ENCODE measurements at places on chromosomes 7 and 10.

- no peak for DNase-seq
These were observed 8.6 kb upstream of the BET1 start for GRCh38 chr7:94012746-94013145.

DNA sequence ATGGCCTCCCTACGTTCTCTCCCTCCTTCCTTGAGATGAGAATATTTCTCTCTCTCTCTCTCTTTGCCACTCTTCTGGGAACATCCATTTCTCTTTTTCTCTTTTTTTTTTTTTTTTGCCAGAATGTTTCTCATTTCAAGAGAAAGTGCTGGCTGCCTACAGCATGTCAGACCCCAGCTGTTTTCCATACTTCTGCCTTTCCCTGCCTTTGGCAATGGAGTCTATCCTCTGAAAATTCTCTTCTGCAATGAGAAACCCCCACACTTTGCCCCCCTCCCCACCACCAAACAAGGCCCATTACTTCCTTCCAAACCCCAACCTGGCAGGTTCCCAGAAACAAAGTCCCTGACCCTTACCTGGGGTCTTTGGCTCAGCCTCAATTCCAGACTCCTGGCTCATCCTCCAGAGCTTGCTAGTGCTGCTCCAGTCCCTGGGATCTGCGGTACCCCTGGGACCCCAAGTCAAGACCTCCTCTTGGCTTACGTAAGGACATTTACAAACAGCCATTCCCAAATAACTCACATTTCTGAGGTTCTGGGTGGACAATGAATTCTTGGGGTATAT is 17.4 kb upstream of the CCL26 start:
- no peak for DNase-seq

GRCh38 chr10:76572021-76572420 is 1065.6 kb downstream of the KCNMA1 start:
- no peak for DNase-seq

GRCh38 chr10:117669122-117669521 is 126.6 kb downstream of the EMX2 start:
- no peak for DNase-seq

DNA sequence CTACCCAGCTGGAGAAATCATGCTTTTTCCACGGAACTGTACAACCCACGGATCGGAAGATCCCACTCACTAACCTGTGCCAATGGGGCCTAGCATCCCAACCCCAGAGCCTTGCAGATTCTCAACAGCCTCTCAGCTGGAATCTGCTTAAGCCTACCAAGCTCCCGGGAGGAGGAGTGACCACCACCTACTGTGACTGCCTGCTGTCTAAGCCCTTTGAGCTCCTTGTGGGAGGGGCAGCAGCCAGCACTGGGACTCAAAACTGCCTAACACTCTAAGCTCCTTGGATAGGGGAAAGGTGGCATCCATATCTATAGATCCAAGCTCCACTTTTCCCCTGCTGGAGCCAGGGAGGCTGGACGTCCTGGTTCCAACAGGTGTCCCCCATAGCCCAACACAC is 254.4 kb upstream of the CNTNAP2 start:
- DNase-seq, result no peak

Data from ELF-1 (cell line).